Naive thymus-derived CD4-positive, alpha-beta T cell (primary cell): ENCODE measurements at places on chromosomes 2 and 18.

DNA sequence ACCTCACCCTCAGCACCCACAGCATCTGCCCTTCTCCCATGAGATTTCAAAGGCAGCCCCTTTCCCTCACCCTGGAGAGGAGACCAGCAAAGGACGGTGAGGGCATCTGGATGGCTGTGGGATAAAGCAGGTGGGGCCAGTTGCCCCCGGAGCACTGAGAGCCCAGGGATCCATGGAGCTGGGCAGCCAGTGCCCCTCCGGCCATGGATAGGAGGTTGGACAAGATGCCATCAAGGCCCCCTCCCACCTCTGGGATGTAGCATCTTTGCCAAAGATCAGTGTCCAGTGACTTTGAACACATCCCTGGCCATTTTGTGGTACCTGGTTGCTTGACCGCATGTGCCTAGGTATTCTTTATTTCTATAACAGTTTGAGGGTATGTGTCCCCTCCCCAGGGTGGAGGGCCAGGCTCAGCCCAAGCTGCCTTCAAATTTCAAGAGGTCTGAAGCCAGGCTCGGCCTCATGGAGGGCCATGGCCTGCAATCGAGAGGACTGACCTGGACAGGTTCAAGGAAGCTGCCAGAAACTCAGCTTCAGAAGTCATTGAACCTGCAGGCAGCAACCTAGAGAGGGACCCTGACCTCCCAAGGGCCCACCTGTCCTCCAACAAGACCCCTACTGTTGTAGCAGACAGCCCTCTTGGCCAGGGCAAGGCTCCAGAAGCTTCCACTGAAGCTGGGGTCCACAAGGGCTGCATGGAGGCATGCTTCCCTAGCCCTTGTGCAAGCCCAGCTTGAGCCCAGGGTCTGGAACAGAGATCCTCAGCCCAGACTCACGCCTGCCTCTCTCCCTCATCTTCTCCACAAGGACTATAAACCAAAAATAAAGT, 55.5 kb upstream of the BIN1 start:
- DNase-seq: no peak

GRCh38 chr18:37285825-37286224, 279.8 kb downstream of the CELF4 start:
- no peak for DNase-seq

DNA sequence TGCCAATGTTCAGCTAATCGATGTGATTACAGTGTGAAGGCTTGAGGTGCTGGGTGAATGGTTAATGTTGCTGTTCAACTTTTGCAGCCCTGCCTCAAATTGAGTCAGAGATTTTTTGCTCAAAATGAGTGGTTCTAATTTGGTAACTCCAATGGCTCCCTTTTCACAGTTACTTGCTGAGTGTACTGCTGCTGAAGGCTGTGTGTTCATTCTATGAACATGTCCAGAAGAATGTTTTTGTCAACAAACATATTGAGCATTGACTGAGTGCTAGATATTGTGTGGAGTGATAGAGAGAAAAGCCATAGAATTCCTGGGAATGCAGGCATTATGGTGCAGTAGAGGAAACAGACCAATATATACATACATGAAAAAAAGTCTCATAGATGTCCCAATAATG, 39.0 kb upstream of the TCF4 start:
- DNase-seq: no peak

DNA sequence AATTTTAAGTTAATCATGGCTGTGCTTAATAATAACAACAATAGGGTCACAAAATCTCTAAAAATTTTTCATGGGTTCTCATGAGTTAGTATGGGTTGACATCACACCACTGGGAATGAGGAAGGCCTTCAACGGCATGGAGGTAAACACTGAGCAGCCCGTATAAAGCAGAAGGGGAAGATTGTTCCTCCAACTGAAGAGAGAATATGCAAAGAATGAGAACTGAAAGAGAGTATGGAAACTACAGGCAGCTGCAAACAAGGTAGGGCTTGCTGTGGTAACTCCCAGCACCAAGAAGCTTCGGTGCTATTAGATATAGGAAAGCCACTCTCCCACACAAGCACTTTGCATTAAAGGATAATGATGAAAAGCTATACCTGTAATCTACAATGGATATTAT, 1242.3 kb upstream of the CELF4 start:
- DNase-seq: no peak

GRCh38 chr2:200585730-200586643, at the start of gene AOX1:
Gene AOX1 (plus strand): TSS chr2:200586014. CDS start chr2:200586109, 95 bp downstream.
- no peak for DNase-seq

GRCh38 chr2:176111309-176111663, 4.2 kb downstream of the HOXD11 start:
- no peak for DNase-seq

GRCh38 chr2:72159211-72159993, 11.7 kb upstream of the CYP26B1 start:
- no peak for DNase-seq

DNA sequence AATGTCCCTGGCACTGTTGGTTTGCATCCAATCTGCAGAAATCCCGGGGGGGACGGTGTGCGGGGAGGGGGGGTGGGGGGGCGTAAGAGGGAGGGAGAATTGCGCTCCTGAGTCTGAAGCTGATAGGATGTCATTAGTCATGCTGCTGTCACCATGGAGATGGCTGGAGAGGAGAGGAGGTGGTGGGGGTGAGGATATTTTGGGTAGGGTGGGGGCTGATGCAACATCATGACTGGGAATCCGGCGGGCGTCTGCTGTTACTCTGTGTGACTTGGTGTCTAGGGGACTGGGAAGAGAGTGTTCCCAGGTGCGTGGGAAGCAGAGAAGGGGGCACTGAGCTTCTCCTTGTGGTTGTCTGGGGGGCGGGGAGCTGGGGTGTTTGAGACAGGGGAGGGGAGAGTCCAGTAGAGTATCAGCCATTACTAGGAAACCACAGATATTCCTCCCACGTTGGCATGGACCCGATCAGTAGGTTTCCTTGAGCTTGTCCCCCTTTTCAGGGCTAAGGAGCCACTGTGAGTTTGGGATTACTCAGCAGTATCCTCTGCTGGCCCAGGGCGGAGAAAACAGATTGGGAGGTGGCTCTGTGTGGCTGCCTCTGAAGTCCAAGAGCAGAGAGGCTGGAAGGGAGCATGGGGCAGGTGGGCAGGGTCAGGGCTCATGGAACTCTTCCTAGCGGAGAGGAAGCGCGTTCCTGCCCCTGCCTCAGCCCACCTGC, 18.9 kb downstream of the TET3 start:
- no peak for DNase-seq

- no peak for DNase-seq
Measured at GRCh38 chr18:37306432-37306831, 259.2 kb downstream of the CELF4 start.

GRCh38 chr18:41681138-41681880, 273.7 kb upstream of the PIK3C3 start:
- no peak for DNase-seq

DNA sequence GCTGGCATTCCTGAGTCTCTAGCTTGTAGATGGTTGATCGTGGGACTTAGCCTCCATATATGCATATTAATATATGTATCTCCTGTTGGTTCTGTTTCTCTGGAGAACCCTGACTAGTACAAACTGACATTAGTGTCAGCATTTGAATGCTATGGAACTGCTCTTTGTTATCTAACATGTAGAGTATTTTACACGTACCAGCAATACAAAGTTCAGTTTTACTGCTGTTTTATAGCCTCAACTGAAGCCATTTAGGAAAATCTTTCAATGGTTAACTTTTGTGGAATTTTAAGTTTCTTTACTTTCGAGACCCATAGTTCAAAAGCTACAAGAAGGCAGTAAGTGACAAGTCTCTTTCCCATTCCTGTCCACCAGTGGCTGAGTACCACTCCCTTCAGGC, 418.4 kb downstream of the NUP35 start:
- no peak for DNase-seq

GRCh38 chr18:74291472-74291770, 342 bp downstream of the CYB5A start:
- no peak for DNase-seq

DNA sequence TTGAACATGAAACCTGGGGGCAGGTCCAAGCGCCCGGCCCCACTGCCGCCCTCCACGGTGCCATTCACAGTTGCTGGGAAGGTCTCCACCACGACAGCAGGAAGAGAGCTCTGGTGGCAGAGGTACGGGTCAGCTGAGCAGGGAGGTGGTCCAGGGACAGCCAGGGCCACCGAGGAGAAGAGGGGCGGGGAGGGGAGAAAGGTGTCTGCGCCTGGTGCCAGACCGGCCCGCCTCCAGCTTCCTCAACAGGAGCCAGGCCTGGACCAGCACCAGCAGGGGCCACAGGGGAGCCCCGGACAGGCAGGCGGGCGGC, 56.2 kb downstream of the BIN1 start:
- no peak for DNase-seq

GRCh38 chr2:40283111-40283909, 168.6 kb downstream of the SLC8A1 start:
- DNase-seq: no peak

DNA sequence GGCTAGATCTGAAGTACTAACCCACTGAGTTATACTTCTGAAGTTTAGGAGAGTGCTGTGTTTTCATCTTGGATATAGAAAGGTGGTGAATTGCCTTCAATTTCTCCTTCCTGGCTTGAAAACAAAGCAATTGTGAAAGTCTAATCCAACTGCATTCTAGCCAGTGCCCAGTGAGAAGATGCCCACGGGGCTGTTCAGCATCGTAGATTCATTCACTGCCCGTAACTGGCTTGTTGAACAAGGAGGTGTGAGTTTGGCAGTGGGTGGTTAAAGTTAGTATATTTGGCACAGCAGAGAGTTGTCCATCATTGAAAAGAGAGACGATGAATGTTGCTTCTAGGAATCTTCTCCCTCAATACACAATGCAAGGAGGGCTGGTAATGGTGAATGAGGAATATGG, 82.3 kb upstream of the RND3 start:
- no peak for DNase-seq

- DNase-seq: no peak
Measured at GRCh38 chr2:8595811-8596600, 85.8 kb upstream of the ID2 start.

GRCh38 chr2:233111427-233111826, 51.3 kb downstream of the INPP5D start:
- DNase-seq: no peak

DNA sequence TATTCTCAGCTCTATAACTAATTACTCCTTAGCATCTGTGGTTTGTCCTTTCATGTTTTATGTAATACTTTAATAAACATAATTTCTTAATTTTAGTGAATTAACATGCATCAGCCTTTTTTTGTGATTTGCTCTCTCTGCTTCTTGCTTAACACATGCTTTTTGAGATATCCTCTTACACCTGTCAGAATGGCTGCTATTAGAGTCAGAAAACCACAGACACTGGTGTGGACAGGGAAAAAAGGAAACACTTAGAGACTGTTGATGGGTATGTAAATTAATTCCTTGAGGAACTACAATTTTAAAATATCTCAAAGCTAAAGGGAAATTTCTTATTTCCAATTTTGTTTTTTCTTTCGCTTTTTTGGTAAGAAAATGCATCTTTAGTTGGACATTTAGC, 549.0 kb downstream of the ZNF804A start:
- no peak for DNase-seq

DNA sequence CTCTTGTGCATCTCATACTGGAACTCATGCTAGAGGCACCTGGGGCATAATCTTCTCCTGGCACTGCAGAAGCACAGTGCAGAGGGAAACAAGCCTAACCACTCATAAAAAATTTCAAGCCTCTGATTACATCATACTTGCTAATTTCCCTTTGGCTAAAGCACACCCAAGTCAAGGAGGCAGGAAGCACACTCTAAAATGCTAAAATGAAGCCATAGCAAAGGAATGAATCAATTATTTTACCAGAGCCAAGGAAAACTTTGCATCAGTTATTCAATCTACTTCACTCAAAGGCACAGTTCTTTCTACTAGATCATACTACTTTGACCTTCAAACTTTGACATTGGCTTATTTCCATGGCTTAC, 79.6 kb upstream of the SPOPL start:
- DNase-seq: no peak

DNA sequence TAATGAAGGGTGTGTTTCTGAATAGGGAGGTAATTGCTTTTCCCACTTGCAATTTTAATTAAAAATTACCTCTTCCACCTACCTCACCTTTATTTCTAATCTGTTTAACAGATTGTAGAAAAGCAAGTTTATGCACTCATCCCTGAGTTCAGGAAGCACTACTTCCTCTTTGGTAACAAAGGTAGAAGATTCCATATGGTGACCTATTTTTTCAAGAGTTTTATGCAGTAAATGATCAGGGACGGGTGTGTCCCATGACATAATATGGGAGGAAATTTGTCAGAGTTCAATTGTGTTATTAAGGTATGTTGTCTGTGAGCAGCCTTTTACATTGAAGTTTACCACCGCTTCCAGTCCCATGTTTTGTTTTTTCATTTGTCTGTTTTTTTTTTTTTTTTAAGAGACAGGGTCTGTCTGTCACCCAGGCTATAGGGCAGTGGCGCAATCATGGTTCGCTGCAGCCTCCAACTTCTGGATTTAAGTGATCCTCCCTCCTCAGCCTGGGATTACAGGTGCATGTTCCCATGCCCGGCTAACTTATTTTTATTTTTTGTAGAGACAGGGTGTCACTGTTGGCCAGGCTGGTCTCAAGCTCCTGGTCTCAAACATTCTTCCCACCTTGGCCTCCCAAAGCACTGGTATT, 68.2 kb downstream of the ASAP2 start:
- DNase-seq: no peak

GRCh38 chr2:21047141-21048009, 3.5 kb upstream of the APOB start:
- DNase-seq: no peak

DNA sequence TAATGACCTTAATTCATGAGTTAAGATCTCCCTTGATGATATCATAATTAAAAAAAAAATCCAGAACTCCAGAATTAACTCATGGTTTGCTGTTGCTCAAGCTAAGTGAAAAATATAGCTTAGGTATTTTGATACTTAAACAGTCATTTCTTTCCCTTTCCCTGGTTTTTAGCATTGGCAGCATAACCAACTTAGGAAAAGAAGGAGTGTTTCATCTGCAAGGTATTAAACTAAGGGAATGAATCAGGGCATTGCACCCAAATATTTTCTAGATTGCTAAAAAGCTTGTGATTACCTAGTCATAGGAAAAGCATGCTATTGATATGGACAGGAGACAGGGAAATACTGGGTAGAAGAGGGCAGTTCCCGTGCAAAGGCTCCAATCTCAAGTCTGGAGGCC, 207.2 kb downstream of the LRP1B start:
- DNase-seq: no peak

DNA sequence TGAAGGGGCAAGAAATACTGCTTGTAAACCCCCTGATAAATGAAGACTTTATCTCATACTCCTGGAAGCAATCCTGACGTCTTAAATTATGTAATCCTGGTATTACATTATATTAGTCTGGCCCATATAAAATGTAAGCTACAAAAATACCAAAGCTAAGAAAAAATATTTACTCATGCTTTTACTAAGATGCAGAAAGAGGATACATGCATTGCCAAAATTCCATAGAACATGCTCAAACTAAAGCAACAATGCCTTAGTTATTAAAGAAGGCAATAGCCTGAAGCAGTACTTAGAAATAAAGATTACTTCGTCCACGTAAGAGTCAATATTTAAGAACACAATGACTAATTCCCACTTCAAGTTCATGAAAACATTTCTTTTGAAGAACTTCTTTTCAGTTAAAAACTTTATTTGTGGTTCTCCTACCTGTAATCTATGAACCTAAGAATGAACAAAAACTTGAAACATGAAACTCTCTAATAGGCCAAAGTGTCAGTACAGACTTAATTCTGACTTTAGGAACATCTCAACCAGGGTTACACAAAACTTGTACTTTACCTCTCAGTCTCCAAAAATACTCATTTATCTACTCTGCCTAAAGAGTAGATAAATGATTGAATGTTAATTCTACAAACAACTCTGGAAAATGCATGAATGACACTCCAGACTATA, 117.3 kb downstream of the THADA start:
- no peak for DNase-seq

GRCh38 chr2:102318437-102318836, 7.1 kb downstream of the IL1RL1 start:
- DNase-seq: no peak
